ENCODE measurements at places on chromosomes 3 and 15.
A peak's percentile ranks its signal among the peaks of the same experiment; 100 is the strongest.

GRCh38 chr15:51678096-51678495 is 3.2 kb upstream of the SCG3 start:
- no peak for DNase-seq

DNA sequence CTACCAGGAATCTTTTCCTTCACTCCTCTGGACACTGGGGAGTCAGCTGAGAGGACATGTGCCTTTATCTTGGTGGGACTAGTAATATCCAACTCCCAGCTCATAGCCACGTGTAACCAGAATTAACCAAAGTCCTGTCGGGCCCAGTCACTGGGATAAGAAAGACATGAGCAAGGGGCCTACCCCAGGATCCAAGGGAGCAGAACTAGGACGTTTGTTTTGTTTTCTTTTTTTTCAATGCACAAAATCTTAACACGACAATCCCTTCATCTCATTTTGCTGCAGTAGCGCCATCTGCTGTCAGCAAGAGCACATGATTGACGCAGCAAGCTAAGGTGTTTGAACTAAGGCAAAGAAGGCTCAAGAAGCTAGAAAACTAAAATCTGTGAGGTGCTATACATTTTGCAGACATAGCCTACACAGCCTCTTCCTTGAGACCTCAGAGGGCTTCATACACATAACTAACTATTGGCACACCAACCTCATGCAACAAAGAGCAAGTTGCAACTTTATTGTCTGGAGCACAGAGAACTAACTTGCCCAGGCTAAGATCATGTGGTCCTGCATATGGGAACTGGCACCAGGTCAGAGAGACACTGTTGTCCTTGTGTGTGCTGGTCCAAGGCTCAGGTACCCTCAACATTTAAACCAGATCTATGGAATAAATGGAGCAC is 43.6 kb downstream of the RLBP1 start:
- DNase-seq, result peak; percentile 19

GRCh38 chr3:39280571-39280970 is 735 bp upstream of the CX3CR1 start:
- no peak for DNase-seq

- DNase-seq, result no peak
Observed at GRCh38 chr3:111939873-111940272, 39.0 kb upstream of the ABHD10 start.

- no peak for DNase-seq
Observed at GRCh38 chr3:48684480-48685143, 1.1 kb downstream of the NCKIPSD start.

- DNase-seq, result no peak
Observed at GRCh38 chr3:53464424-53464823, 30.0 kb upstream of the CACNA1D start.

DNA sequence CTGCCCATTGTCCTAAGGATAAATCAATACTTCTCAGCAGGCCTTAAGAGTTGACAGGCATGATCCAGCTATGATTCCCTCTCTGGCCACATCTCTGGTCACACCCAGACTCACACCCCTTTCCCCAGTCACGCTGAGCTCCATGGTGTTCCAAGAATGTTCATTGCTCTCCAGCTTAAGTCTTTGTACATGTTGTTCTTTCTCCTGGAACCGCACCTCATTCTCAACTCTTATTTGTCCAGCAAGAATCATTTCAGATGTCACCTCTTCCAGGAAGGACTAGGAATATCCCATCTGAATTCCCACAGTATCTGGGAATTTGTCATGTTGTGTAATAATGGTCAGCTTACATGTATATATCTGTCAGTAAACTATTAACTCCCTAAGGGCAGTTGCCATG is 118.3 kb upstream of the GALNT15 start:
- DNase-seq, result no peak

GRCh38 chr3:171428321-171428787 is 31.9 kb downstream of the TNIK start:
- no peak for DNase-seq

DNA sequence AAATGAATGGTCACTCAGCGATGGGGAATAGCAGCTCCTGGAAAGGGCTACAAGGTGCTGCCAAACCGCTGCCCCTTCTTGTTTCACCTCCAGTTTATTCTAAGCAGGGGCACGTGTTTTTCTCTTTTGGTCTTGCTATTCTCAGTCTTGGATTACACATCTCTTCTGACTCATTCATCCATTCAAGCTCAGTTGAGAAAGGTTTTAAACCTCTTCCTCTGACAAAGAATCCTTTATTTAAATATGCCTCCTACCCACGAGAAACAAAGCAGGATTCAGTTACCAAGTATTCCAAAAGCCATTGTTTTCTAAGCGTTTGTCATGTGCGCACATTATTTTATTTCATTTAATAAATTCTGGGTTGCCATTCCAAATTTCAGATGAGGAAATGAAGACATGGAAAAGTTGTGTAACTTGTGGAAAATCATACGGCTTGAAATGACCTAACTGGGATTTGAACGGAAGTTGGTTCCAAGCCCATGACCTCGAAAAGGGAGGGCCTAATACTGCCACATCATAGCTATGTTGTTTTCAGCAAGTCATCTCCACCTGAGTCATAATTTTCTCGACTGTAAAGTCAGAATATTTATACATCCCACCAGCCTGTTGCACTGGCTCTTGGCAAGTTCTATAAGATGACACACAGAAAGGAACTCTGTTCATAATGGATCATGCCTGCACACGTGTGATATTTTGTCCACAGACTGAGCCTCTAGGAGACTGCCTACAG is 292.0 kb upstream of the SLCO3A1 start:
- no peak for DNase-seq

- DNase-seq, result no peak
Observed at GRCh38 chr3:194244167-194244566, 107.0 kb downstream of the CPN2 start.

GRCh38 chr3:74617776-74618175 is 3.3 kb upstream of the CNTN3 start:
- no peak for DNase-seq

DNA sequence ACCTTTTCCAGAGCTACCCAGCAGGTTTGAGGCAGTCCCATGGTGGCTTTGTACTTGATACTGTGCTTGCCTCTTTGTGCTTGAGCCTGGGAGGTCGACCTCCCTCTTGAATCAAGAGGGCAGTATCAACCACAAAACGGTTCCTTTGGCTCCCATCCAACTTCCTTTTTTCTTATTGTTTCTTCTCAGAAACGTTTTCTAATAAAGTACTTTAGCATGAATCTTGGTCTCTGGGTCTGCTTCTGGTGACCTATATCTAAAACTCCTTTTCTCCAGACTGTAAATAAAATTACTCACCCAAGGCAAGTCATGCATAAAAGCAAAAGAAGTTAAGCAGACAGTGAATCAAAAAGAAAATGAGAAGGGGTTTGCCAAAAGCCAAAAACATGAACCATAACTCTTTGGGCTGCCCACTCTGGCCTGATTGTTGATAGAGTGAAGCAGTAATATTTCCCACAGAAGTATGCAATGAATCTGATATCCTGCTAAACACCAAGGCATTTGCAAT is 112.2 kb upstream of the SLC4A7 start:
- DNase-seq, result no peak

DNA sequence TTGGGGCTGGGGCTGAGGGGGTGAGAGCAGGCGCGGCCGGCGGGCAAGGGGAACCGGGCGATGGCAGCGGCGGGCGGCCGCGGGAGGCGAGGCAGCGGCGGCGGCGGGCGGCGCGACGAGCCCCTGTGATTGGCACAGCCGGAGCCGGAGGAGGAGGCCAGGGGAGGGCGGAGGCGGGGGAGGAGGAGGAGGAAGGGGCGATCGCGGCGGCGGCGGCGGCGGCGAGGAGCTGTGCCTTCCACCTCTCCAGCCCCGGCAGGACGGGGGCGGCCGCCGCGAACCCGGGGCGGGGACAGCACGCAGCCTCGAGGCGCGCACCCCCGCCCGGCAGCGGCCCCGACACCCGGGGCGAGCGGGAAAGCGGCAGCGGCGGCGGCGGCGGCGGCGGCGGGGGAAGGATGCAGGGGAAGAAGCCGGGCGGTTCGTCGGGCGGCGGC is at the start of gene SLCO3A1:
TSS of gene SLCO3A1 (plus strand) at position 198 of the 437 bp plus-strand sequence.
- DNase-seq, result peak; percentile 64

DNA sequence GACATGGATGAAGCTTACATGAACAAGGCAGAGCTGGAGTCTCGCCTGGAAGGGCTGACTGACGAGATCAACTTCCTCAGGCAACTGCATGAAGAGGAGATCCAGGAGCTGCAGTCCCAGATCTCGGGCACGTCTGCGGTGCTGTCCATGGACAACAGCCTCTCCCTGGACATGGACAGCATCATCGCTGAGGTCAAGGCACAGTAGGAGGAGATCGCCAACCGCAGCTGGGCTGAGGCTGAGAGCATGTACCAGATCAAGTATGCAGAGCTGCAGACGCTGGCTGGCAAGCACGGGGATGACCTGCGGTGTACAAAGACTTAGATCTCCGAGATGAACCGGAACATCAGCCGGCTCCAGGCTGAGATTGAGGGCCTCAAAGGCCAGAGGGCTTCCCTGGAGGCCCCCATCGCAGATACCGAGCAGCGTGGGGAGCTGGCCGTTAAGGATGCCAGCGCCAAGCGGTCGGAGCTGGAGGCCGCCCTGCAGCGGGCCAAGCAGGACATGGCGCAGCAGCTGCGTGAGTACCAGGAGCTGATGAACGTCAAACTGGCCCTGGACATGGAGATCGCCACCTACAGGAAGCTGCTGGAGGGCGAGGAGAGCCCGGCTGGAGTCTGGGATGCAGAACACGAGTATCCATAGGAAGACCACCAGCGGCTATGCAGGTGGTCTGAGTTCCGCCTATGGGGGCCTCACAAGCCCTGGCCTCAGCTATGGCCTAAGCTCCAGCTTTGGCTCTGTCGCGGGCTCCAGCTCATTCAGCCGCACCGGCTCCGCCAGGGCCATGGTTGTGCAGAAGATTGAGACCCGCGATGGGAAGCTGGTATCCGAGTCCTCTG is 77.6 kb downstream of the CLDN11 start:
- DNase-seq, result no peak

GRCh38 chr3:156577736-156578135 is 22.8 kb upstream of the SSR3 start:
- no peak for DNase-seq

GRCh38 chr15:101359365-101359947 is 64.4 kb upstream of the SNRPA1 start:
- DNase-seq, result no peak

DNA sequence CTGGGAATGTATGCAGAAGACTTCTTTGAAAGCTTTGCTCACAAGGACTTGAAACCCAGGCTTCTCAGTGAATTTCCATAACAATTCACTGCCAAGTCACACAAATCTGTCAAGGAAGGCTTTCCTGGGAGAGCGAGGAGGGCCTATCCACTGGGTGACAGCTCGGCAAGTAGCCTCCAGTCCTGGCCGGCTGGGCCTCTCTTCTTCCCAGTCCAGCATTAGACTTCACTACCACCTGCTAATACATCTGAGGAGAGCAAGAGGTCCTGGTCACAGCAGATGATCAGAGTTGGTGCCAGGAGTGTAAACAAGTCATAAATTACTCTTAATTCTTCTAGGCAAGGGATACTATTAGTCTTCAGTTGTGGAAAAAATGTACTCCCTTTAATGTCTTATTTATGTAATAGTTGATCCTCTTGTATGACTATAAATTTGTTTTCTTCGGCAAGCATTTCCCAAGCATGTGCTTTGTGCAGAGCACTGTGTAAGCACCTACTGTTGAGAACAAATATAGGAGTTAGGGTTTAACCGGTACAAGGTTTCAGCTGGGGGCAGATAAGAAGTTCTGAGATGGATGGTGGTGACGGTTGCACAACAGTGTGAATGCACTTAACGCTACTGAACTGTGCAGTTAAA is 162.9 kb downstream of the VGLL4 start:
- no peak for DNase-seq

DNA sequence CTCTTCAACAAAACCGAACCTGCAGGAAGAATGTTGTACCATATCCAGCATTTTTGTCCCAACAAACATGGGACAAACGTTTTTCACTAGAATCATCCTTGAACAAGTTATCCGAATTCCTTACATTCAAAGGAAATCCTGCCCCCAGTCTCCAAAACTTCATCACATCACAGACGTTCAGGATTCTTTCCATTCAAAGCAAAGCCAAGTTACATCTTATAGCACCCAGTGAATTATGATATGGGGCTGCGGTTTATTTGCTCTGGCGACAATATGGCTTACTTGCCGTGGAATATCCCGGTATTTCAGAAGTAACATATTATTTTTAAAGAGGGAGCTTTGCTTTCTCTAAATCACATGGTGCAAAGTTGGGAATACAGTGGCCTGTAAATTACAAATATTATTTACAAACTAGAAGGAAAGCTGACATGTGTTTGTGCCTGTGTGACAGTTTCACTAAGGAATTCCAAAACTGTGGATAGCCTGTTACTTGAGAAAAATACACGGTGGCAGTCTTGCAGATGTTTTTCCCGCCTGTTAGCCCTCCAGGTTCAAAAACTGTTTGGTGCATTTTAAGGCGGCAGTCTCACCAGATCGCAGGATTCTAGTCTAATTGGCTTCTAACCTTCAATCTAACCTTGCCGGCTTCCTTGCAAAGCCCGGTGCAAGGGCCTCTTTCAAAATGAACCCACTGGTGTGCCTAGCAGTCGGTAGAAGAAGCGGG is 736 bp upstream of the MBNL1 start:
- DNase-seq, result no peak

GRCh38 chr15:44216958-44217357 is 21.9 kb upstream of the FRMD5 start:
- DNase-seq, result no peak

DNA sequence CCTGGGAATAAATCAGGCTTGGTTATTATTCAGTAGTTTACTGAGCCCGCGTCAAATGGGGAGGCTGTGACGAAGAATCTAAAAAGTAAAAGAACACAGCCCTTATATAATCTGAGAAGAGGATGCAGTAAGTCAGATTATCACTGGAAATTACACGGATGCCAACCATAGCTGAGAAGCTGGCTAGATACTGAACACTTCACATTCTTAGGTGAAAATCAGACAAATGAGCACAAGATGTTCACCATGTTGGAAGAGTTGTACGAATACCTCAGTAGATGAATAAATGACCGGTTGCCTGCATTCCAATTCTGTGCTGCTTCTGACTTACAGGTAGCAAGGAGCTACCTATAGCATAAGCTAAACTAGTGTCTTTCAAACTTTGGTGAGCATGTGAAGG is 254.3 kb downstream of the THRB start:
- no peak for DNase-seq

GRCh38 chr3:30873671-30874070 is 20.8 kb downstream of the GADL1 start:
- DNase-seq, result no peak

DNA sequence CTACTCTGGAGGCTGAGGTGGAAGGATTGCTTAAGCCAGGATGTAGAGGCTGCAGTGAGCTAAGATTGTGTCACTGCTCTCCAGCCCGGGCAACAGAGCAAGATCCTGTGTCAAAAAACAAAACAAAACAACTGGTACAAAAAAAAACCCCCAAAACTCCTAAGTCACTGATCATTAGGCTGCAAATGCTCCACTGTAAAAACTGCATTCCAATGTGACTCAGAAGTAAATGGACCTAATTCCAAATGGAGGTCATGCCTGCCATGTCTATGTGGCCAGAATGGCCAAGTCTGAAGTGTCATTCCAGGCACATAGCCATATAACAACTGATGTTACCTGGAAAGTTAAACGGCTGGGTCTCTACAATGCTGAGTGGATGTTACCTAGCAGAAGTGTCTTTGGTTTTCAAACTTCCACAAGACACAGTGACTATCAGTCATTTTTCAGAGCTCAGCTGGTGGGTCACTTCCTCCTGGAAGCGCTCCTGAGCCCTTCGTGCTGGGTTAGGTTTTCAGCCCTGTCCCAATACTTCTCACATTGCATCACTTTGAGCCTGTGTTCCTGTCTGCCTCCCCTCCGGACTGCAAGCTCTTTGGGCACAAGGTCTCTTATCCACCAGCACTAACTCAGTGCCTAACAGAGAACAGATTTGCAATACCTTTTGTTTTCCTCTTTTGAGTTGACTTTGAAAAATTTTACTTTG is 10.6 kb downstream of the FSTL1 start:
- no peak for DNase-seq

- DNase-seq, result no peak
Observed at GRCh38 chr3:4351872-4352271, 48.7 kb downstream of the SETMAR start.
